ENCODE measurements at places on chromosomes 2 and 18. TPM values are rescaled to one million over a fixed set of nuclear protein-coding genes. Genes with fewer than 3 reads are reported as not detected.

MBD1 gene
- total RNA-seq = 91.0 TPM

POTEI gene
- 1.4 TPM for total RNA-seq

ICA1L gene
- 12.0 TPM for total RNA-seq

- no peak for DNase-seq
These were observed 2.0 kb downstream of the MFSD6 start for GRCh38 chr2:190410166-190410565.

- DNase-seq = no peak
These were observed 122.7 kb downstream of the COL6A3 start for GRCh38 chr2:237291138-237291792.

GRCh38 chr2:224646242-224646846 lies 61.2 kb upstream of the CUL3 start:
- no peak for DNase-seq

GRCh38 chr2:120691410-120691809 lies 44.3 kb upstream of the GLI2 start:
- no peak for DNase-seq

DNA sequence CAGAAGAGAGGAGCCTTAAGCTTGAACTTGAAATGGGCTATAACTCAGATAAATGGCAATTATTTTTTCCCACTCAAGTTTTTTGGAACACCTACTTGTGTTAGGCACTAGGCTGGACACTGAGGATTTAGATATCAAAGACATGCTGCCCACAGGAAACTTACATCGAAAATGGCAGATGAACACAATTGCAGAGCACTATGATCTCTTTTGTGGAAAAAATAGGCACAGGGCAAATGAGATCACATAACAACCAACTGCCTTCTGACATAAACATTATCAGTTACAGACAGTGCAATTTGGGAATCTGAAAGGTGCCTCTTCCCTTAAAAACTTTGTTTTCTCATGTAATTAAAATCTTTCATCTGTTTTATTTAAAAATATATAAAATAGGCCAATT lies 3.8 kb upstream of the IRS1 start:
- no peak for DNase-seq

Data from glutamatergic neuron (in vitro differentiated cells).